Stimulated activated CD8-positive, alpha-beta memory T cell treated with anti-CD3 and anti-CD28 coated beads, Interleukin-12 subunit alpha, Interleukin-12 subunit beta, amount 100 ng/mL, for 4 hours (primary cell): ENCODE measurements at places on chromosomes 6 and 20.

DNA sequence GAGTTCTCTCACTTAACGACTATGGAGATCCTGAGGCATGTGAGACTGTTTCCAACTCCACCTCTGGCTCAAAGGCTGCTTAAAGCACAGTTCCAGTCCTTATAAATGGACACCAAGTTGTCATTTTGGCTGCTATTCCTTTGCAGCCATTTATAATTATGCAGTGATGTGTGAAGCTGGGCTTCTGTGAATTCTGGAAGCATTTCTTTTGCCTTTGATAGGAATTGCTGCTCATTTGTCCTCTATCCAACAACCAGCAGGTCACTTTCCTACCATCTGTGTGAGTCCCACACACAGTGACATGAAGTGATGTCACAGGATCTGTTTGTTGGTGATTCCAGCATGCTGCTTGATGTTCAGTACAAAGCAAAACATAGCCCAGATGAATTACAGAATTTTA, 28.5 kb upstream of the EFHC1 start:
- DNase-seq, result no peak

DNA sequence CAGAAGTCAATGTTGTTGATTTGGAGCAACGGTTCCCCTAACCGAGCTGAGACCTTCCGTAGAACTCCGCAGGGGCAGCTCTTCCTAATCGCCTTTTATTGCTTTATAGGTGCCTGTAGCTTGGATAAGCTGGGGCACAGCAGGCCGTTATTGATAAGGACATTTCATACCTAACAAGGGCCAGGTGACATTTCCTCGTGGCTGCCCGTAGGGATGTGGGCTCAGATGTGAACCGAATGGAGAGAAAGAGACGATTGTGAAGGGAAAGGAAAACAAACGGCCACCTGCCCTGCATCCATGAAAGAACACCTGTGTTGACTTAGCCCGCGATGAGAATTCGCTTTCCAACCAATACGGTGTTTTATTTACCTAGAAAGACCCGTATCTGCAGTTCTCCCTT, 53.3 kb upstream of the DACT2 start:
- DNase-seq, result no peak

- DNase-seq, result no peak
These were observed 121.3 kb downstream of the SLC23A2 start for GRCh38 chr20:4880051-4880450.

DNA sequence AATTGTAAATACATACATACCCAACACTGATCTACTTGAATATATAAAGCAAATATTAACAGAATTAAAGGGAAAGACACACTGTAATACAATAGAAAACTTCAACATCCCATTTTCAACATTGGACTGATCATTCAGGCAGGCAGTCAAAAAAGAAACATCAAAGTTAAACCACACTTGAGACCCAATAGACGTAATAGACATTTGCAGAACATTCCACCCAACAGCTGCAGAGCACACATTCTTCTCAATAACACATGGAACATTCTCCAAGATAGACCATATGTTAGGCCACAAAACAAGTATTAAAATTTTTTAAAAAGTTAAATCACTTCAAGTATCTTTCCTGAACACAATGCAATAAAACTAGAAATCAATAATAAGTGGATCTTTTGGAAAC, 698.2 kb downstream of the COL12A1 start:
- DNase-seq, result no peak

- no peak for DNase-seq
These were observed 317.2 kb upstream of the CDYL start for GRCh38 chr6:4459032-4459431.

DNA sequence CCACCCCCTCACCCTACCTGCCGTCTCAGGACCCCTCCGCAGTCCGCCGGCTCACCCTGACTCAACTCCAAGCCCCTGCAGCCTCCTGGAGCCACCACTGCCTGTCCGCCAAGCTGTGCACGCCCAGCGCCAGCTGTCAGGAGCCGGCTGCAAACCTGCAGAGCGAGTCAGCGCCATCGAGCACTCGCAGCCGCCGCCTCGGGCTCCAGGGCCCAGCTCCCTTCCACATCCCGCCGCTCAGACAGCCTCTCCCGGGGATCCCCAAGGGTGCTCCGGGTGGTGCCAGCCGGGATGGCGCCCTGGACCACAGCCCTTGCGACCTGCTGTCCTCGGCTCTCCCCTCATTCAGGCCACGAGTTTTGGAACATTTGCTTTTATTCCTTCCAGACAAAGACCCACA, 4.3 kb downstream of the TNNC2 start:
- DNase-seq, result no peak

GRCh38 chr6:151179321-151179720, 60.4 kb upstream of the AKAP12 start:
- no peak for DNase-seq

DNA sequence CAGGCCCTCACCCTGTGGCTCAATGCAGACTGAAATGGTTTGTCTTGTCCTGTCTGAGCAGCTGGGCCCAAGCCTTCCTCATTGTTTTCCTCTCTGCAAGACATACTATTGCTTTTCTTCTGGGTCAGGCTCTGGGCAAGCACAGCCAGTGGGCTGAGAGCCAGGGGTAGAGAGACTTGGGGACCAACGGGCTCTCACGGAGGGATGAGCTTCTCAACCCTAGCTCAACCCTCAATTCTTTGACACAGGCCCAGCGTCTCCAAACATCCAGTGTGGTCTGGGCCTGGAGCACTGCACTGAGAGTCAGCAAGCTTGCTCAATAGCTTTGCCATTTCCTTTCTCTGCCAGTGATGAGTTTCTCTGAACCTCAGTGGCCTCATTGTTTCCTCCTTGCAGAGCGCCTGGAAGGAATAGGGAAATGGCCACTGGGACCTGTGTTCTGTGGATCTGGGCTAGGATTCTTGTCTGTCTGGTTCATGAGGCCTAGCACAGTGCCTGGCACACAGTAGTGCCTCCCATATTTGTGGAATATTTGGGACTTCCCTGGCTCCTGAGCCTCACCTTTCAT, 9.3 kb downstream of the ANGPT4 start:
- DNase-seq, result no peak

- DNase-seq, result no peak
These were observed 1546.3 kb downstream of the HACE1 start for GRCh38 chr6:103313432-103313831.

DNA sequence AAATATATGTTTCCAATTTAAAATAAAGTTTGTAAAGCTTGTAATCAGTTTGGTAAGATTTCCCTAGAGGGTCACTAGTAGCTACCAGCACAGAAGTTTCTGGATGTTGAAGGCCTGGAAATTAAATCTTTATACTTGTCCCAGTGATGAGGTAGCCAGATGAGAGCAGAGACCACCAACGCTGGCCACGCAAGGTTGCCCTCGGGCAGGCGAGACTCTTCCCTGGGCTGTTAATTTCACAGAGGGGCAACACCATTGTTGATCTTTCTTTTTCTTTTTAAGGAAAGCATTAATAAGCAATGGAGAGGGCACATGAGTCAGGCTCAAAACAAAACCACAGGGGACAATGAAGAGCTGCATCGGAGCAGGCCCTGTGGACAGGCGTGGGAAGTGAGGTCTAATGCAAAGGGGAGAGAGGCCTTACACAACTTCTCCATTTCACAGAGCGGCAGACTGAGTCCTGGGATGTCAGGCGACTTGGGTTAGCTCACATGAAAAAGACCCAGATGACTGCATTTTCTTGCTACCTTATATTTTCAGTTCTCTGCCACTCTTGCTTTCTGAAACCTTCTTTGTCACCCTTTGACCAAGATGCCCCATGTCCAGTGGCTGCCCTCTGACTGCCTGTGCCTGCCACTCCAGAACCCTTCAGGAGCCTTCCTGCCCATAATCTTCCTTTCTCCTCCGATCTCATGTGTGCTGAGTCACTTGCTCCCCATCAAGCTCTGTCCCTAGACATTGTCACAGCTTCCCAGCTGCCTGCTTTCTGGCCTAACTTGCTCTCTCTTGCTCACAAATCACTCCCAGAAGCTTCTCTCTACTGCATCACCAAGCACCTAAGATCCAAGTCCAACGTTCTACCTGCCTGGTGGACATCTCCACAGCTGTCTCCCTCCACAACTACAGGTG, 107.7 kb upstream of the CDYL start:
- no peak for DNase-seq

DNA sequence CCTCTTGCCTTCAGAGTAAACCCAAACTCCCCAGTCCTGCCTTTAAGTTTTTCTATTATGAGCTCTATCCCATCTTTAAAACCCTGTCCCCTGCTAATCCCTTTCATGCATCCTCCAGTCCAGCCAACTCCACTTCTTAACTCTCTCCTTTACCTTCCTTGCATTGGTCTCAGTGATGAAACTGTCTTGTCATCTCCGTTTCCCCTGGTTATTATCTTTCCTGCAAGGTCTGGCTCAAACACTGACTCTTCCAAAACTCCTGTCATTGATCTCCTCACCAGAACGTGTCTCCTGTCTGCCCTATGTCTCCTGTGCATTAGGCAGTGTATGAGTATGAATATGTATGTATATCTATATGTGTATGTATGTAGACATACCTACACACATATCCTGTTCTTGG, 11.8 kb upstream of the FNDC1 start:
- no peak for DNase-seq

DNA sequence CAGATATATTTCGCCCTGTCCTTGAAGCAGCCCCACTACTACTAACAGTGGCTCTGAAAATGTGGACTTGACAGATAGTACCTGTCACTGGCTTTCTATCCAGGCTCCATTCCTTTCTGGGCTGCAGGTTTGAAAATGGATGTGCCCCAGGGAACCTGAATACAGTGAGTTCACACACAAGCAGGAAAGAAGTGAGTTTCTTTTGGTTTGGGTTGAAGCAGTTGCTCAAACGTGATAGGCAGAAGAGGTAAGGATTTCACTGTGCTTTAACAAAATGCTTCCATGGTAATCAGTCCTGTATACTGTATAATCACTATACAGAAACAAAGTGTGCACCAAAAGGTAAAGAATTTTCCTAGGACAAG, 382.9 kb downstream of the PRKN start:
- no peak for DNase-seq

DNA sequence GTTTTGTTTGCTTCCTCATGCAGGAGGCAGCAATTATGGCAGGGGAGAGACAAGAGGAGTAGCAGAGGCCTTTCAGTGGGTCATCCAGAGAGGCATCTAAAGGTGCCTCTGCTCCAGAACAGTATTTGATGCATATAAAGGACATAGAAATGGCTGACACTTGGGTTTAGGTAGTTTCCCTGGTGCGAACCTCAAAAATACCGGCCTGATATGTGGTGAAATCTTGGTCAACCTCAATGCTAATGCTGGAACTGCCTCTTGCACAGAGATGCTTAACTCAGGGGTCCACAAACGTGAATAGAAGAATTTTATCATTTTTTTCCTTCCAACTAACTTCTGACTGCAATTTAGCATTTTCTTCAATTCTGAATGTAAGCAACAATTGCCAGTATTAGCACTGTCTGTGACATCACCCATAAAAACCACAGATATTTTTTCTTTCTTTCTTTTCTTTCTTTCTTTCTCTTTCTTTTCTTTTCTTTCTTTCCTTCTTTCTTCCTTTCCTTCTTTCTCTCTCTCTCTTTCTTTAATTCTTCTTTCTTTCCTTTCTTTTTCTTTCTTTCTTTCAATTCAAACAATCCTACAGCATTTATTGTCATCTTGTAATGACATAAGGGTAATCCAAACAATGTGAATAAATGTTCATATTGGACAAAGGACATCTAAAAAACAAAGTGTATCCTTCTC, 180.0 kb upstream of the UST start:
- no peak for DNase-seq

- DNase-seq, result no peak
These were observed 164.4 kb downstream of the SIM1 start for GRCh38 chr6:100300221-100300736.

- DNase-seq, result no peak
These were observed 49.0 kb upstream of the HTR1E start for GRCh38 chr6:86888301-86888700.

GRCh38 chr20:48601798-48602197, 226.0 kb downstream of the PREX1 start:
- DNase-seq, result no peak

DNA sequence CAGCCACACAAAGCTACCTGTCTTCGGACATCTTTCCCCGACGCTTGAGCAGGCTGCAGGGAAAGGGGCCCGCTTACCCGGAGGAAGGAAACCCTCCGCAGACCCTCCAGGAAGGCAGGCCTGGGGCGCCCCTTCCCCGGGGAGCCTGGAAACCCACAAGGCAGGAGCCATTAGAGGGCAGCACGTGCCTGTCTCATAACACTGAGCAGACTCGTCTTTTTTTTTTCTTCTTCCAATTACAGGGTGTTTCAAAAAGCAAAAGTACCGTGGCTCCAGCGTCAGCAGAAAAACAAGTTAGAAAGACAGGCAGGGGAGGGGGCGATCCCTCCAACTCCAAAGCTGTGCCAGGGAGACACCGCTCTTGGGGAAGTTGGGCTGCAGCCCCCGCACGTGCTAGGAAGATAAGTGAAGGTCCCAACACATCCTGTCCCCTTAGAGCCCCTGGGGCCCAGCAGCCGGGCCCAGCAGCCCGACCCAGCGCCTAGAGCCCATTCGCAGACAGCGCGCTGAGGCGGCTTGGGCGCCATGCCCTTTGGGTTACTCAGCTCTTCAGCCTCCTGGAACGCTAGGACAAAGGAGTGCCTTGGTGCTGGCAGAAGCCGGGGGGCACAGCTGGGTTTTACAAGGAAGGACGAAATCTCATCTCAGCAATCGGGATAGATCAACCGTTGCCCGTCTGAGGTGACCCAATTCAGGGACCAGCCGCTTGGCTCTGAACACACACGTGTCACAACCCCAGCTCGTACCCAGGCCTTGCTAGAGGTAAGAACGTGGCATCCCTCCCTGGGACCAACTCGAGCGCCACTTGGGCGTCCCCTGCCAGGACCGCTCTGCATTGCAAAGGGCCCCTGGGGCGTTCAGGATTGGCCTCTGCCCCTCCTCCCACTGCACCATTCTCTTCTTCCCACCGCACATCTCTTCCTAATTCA, 136.3 kb downstream of the LY86 start:
- peak; percentile 8 for DNase-seq

GRCh38 chr6:3314621-3315467, 56.1 kb downstream of the PSMG4 start:
- no peak for DNase-seq

GRCh38 chr6:45930420-45931040, 85.1 kb downstream of the CLIC5 start:
- no peak for DNase-seq

GRCh38 chr20:21323640-21324039, 20.5 kb downstream of the XRN2 start:
- DNase-seq, result no peak

GRCh38 chr6:151445482-151445881, 6.4 kb downstream of the RMND1 start:
- no peak for DNase-seq
